ENCODE measurements at places on chromosomes 2 and 18.

DNA sequence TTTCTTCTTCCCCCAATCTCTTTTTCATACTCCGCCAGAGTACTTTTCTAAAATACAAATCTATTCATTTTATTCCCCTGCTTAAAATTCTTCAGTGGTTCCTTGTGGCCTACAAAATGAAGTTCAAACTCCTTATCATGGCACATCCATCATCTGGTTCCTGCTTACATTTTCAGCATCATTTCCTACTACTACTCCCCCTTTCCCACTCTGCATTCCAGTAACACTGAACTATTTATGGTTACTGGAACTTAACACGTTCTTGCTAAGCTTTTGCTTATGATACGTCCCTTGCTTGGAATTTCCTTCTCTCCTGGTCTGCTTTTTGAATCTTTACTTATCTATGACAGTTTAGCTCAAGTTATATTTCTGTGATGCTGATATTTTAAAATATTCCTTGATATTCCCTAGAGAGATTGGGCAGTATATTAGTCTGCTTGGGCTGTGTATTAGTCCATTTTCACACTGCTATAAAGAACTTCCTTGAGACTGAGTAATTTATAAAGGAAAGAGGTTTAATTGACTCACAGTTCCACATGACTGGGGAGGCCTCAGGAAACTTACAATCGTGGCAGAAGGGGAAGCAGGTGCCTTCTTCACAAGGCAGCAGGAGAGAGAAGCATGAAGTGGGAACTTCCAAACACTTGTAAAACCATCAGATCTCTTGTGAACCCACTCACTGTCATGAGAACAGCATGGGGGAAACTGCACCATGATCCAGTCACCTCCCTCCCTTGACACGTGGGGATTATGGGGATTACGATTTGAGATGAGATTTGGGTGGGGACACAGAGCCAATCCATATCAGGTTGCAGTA lies 53.2 kb downstream of the BMPR2 start:
- no peak for DNase-seq

DNA sequence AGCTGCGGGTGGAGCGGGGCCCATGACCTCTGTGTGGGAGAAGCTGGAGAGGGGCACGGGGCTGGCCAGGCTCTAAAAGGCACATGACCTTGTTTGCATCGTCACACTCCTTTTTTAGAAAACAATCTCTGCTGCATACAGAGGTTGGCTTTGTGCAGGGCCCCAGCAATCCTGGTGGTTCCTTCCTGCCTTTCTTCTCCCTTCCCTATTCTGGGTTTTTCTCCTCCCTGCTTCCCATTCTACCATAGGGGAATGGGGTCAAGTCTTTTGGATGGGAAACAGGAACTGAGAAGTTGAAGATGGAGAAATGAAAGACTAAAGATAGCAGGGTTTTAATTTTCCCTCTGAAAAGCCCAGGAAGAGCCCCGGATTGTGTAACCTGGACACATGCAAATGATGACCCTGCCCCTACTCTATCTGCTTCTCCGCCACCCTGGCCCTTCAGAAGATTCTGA lies 53.9 kb downstream of the ASAP2 start:
- no peak for DNase-seq

GRCh38 chr18:59426855-59427254 lies 67.8 kb upstream of the LMAN1 start:
- no peak for DNase-seq

GRCh38 chr18:48569915-48570264 lies 31.1 kb downstream of the CTIF start:
- no peak for DNase-seq

All from stimulated activated CD4-positive, alpha-beta T cell treated with anti-CD3 and anti-CD28 coated beads, TNF-alpha, amount 100 ng/mL, for 48 hours (primary cell).